ENCODE measurements at places on chromosomes 5 and 9.

DNA sequence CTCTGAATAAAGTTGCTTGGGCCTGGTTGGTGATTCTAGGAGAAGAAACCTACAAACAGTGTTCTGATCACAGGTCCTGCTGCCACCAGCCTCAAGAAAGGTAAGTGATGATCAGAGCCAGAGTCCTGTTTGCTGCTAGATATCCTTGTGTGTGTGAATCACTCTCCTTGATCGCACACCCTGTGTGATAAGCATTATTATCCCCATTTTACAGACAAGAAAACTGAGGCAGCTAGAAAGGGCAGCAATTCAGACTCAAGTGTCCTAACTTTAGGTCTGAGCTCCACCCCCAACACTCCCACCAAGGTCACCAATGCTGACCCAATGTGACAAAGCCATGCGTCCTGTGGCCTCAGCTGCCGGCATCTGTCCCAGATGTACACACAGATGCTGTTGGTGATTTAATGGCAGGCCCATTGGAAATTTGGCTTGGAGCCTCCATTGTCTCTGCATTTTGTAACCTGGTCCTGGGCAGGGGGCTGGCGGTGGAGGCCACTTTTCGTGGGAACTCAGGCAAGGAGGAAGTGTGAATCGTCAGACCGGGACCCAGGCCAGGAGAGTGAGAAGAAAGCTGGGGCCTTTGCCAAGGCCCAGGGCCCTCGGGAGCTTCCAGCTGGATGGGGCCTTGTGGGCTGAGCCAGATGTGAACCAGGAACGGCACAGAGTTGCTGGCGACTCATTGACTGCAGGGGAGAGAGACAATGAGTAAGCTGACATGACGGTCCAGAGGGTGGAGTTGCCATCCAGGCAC lies 29.8 kb upstream of the GGTA1 start:
- no peak for DNase-seq

- DNase-seq: no peak
Measured at GRCh38 chr9:84325347-84325973, 15.1 kb downstream of the SLC28A3 start.

DNA sequence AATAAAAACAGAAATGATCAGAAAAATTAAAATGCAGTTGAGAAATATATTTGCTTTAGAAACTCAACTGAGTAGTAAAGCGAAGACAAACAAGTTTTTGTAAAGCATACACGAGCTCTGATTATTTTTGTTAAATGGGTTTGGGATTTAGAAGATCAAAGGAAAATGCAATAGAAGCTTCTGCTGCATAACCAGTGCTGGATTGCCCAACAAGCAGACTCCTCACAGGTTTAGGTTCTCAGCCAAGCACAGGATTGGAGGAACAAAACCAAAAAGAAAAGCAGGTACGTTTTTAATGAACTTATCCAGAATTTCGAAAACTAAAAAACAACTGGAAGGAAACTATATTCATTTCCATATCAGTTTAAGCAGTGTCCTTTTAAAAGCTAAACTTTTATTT lies 423.8 kb downstream of the TMEM161B start:
- DNase-seq: no peak

- DNase-seq: no peak
Measured at GRCh38 chr5:115100319-115100955, 69.3 kb downstream of the TRIM36 start.

DNA sequence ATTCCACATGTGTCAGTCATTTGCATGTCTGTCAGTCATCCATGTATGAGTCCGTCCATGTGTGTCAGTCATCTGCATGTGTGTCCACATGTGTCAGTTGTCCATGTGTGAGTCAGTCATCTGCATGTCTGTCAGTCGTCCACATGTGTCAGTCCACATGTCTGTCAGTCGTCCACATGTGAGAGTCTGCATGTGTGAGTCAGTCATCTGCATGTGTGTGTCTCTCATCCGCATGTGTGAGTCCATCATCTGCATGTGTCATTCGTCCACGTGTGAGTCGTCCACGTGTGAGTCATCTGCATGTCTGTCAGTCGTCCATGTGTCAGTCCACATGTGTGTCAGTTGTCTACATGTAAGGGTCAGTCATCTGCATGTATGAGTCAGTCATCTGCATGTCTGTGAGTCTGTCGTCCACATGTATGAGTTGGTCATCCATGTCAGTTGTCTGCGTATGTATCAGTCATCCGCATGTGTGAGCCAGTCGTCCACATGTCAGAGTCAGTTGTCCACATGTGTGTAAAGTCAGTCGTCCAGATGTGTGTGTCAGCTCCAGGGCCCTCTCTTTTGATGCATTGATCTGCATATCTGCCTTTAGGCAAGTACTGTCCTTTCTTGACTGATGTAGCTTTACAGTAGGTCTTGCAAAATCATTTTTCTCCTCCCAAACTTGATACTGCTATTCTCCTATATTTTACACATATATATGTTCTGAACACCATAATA lies 72.5 kb upstream of the CACNA1B start:
- DNase-seq: no peak
